Stimulated activated CD4-positive, alpha-beta T cell treated with anti-CD3 and anti-CD28 coated beads, Interleukin-12 subunit alpha, Interleukin-12 subunit beta, amount 100 ng/mL, for 4 hours (primary cell): ENCODE measurements at places on chromosomes 4 and X.

- no peak for DNase-seq
These were observed 135.1 kb upstream of the PACRGL start for GRCh38 chr4:20565075-20565721.

DNA sequence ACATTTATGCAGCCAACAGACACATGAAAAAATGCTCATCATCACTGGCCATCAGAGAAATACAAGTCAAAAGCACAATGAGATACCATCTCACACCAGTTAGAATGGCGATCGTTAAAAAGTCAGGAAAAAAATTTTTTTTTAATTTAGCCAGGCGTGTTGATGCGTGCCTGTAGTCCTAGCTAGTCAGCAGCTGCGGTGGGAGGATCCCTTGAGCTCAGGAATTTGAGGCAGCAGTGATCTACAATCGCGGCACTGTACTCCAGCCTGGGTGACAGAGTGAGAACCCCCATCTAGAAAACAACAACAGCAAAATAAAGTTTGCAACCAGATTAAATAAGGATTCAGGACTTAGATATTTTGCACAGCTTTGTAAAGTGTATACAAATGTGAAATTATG, 65.7 kb upstream of the ALG13 start:
- no peak for DNase-seq

GRCh38 chrX:130024127-130024526, 41.7 kb downstream of the BCORL1 start:
- peak; percentile 61 for DNase-seq

- peak; percentile 11 for DNase-seq
These were observed 306.7 kb upstream of the MAOA start for GRCh38 chrX:43349363-43349762.

DNA sequence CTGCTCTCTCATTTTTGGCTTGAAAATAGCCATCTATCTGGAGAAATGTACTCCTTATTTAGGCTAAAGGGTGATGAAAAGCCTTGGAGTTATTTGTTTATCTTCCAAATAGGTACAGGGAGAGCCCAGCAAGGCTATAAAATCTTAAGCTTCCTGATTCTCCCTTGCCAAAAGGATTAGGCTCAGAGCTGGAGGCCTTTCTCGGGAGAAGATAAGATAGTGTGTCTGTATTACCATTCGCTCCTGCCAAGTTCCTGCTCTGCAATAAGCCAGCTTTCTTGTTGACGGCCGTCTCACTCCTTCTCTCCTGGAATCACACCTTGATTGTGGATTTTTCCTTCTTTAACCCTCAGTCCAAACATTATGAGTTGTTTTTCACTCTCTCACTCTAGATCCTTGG, 171.8 kb upstream of the TTC29 start:
- DNase-seq: no peak

DNA sequence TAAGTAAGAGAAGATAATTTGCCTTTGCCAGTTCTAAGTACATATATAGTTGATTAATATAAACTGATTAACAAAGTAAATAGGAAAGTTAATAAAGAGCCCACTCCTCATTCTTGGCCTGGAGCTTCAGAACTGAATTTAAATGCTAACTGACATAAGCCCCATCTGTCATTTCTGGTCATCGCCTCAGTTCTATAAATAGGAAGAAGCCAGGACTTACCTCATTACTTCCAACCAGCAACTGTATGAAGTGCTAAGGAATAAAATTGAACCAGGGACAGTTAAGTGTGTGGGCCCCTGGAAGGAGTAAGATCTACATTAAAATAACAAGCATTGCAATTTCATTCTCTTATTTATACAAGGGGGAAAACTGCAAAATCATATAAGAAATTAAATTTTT, 52.0 kb upstream of the PDLIM5 start:
- no peak for DNase-seq

- DNase-seq: no peak
These were observed 66.3 kb downstream of the GAB1 start for GRCh38 chr4:143402776-143403552.

GRCh38 chr4:155854582-155855226, 11.4 kb downstream of the ASIC5 start:
- DNase-seq: no peak

- DNase-seq: no peak
These were observed 104.3 kb upstream of the TTC29 start for GRCh38 chr4:147049946-147050345.

DNA sequence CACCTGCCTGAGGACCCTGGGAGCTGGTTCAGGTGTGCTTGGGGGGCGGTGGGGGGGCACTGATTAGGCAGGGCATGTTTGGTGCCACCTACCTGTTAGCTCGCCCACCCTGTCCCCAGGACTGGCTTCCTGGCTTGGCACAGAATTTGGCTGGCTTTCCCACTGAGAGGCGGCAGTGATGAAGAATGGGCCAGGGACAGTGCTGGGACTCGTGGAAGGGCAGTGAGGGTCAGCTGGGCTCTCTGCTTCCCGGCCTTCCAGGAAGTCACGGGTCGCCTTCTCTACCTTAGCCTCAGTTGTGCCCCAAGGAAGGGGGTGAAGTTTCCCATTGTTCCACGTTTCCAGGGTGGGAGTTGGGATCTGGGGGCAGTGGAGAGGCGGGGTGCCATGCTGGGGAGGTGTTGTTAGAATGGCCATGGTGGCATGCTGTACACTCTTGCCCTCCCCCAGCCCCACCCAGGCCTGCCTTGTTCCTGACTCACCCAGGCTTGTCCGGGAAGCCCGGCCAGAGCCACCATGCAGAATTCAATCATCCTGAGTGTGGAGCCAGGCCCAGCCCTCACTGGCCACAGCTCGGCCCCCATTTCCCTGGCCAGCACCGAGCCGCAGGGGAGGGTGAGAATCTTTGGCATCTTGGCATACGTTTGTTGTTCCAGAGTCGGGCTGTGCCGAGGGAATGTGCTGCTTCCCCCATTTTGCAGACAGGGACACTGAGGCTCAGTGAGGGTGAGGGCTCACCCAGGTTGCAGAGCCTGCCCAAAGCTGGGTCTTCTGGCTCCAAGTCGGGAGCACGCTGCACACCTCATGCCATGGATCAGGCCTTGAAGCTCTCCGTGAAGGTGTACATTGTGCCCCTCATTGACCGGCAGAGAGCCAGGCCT, 21.9 kb upstream of the GPR78 start:
- no peak for DNase-seq

DNA sequence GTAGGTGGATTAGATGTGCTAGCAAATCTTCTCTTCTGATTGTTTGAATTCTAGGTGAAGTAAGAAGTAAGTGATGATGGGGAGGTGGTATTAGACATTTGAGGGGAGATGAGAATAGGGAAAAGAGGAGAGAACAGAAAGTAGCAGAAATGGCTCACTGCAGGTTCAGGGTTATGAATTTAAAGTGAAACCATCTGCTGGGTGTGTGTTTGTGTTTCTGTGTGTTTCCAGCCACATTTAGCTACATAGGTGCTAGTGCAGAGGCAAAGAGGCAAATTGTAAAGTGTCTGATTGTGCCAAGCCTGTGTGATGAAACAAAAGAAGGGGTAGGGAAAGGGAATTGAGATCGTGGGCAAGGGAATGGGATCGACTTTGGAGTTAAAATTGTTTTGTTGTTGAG, 50.6 kb downstream of the ZFX start:
- DNase-seq: no peak

DNA sequence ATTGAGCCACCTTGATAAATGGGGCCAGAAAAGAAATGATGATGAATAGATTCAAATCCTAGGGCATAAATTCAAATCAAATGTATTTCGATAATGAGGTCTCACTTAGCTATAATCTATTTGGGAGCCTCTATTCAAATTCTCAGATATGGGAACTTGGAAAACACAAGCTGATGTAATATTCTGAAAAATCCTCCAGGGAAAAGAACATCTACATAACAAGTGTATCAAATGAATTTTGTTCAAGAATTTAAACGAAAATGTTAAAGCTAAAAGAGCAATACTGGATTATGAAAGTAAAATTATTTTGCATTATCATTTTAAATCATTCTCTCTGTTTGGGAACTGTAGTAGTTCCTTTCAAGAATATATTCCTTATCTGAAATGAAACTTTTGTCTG, 38.9 kb upstream of the RAP1GDS1 start:
- DNase-seq: no peak

DNA sequence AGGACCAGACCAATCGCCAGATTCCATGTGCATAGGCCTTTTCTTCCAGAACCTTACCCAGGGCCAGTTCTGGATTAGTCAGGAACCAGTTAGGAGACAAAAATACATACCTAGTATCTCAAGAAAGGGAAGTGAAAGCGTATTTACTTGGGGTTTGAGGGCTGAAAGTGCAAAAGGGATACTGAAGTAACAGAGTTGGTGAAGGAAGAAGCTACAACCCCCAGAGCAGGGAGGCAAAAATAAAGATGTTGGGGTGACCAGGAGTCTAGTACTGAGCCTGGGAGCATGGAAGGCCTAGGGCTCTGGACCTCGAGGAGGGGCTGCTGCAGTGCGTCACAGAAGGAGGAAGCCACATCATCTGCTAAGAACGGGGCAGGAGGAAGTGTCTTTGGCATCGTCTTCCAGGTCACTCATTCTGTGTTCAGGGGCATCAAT, 38.3 kb downstream of the TKTL1 start:
- no peak for DNase-seq

DNA sequence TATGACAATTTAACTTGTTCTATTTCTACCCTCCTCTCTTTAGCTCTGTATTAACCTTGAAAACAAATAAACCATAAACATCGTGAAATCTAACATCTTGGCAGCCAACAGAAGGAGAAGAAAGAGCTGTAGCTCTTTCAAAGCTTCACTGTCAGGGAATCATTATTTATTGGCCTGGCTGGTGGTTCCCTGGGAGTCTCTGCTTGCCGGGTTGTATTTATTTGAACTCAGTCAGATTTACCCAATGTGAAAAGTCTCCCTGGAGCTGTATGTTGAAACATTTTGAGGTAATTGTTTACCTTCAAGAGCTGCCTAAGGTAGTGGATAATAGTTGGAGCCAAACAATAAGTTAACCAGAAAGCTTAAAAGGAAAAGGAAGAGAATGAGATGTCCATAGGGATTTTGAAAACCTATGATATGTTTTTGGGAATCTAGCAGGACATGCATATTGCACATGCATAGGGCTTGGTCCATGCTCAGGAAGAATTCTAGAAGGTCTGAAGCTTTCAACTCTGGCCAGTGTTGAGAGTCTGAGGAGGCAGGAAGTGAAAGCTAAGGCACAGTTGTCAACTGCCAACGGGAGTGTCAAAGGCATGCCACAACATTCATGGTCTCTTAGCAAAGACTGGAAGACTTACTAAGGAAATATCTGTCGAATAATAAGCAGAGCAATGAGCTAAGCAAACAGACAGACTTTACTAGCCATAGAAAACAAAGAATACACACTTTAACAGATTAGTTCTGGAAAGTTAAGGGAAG, 621.6 kb downstream of the PCDH7 start:
- DNase-seq: no peak

- no peak for DNase-seq
These were observed 52.2 kb downstream of the EFNB1 start for GRCh38 chrX:68880846-68881552.

- DNase-seq: no peak
These were observed 70.2 kb downstream of the VCX3A start for GRCh38 chrX:6464726-6465125.

DNA sequence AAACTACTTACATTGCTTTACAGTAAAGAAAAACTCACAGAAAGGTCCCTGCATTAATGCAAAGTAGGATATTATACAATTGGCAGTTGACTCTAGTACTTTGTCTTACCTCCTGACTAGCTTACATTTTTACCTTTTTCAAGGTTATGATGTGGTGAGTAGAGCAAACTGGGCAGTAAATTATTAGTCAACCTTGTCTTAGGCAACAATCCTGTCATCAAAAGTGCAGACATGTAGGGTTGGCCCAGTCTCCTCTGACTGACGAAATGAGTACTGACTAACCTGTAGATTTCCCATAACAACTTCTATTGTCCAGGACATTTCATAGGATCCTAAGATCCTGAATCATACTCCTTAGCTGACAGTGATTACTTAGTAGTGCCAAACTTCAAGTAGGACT, 142.0 kb upstream of the NUDT6 start:
- DNase-seq: no peak

DNA sequence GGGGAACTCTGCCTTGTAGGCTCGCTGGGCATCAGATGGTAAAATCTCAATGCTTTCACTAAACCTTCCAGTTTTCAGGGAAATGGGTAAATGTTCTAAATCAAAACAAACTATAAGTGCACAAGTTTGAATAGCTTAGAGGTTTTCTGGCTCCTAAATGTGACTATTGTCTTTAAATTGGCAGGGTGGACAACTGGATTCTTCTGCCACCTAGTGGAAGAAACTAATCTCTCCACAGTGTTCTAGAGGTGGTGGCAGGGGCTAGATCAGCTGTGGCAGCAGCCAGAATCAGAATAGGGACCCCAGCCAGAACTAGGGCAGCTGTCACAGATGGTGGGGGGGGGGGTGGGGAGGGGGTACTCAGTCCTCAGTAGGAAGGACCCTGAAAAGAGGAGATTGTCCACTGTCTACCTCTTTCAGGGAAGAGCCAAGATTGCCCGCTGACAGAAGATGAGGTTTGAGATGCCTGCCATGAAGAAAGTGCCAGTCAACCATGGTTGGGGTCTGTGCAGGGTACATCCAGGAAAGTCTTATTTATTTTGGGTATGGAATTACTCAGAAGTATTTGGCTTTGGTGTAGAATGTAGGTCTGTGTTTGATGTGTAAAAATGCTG, 201.4 kb downstream of the CCNG2 start:
- DNase-seq: no peak

- DNase-seq: no peak
These were observed 23.3 kb downstream of the PRKX start for GRCh38 chrX:3690140-3690539.

DNA sequence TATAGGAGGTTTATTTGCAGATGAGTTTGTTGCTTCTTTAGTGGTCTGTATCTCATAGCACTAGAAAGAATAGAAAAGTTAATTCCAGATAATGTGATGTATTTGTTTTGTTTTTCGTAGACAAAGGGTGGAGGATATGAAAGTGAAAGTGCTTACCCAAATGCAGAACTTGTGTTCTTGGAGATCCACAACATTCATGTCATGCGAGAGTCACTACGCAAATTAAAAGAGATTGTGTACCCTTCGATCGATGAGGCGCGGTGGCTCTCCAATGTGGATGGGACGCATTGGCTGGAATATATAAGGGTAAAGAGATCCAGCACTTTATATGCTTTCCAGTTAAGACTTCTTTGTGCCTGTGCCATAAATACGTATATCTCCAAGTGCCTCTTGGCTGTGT, 43.3 kb downstream of the MTMR1 start:
- no peak for DNase-seq
